Activated CD4-positive, alpha-beta T cell treated with anti-CD3 and anti-CD28 coated beads for 24 hours (primary cell): ENCODE measurements at places on chromosomes 1 and 21.

- DNase-seq, result no peak
Measured at GRCh38 chr21:28294051-28294450, 698.6 kb downstream of the LTN1 start.

GRCh38 chr1:198088360-198089071 lies 68.3 kb upstream of the NEK7 start:
- DNase-seq, result no peak

DNA sequence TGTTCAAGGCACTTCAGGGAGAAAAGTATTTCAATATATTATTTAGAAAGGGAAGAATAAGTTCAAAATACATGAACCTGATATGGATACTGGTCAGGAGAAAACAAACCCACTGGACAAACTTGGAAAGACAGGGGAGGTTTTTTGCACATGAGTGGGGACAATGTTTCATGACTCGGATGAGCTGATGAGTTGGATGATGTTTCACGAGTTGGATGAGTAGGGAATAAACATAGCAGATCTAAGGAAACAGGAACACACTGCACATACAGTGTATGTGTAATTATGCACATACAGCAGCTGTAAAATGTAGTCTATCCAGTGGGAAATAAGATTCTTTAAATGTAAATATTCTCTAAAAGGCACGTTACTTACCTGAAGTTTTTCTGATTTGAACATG lies 682.9 kb upstream of the ADAMTS5 start:
- no peak for DNase-seq

DNA sequence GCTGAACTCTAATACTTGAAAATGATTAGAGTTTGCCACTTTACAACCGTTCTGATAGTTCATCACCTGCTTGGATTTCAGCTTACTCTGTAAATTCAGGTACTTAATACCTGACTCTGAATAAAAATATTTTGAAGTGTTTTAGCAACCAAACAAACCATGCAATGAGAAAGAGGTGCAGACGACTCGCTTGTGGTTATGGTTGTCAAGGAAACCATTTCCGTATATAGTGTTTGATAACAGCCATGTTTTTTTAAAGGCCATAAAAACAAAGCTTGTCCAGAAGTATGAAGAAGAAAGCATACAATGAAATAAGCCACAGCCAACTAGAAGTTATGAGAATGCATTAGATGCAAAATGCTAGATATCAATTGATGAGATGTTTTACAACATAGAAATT lies 167.2 kb upstream of the HMCN1 start:
- no peak for DNase-seq

DNA sequence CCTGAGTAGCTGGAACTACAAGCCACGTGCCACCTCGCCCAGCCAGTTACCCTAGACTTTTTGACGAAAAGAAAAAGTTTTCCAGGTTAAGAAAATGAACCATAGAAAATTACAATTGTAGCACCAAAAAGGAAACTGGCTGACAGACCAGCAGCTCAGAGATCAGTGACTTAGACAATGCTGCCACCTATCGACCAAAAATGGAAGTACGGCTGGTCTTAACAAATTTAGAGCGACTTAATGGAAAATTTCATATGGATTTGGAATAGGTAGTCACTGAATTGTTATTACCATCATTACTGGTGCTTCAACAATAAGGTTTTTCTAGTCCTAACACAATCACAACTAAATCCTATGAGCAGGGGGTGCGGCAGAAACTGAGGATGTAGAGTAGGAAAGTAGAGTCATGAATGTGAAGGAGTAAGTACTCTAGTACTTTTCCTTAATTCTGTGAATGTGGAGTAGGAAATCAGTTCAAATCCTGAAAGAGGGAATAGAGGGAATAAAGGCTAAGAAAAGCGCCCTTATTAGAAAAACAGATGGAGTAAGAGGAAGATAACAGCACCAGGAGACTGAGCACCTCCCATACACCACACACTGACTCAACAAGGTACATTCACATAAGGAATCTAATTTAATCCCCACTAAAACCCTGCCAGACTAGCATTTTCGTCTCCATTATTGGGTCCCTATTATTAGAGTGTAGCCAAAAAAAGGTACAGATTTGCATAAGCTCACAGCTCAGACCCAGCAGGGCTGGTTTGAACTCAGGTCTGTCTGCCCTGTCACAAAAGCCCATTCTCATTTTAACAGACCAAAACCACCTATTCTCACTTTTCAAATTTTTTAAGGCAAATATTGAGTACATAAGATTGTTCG lies 37.9 kb upstream of the MGST3 start:
- peak; percentile 77 for DNase-seq

DNA sequence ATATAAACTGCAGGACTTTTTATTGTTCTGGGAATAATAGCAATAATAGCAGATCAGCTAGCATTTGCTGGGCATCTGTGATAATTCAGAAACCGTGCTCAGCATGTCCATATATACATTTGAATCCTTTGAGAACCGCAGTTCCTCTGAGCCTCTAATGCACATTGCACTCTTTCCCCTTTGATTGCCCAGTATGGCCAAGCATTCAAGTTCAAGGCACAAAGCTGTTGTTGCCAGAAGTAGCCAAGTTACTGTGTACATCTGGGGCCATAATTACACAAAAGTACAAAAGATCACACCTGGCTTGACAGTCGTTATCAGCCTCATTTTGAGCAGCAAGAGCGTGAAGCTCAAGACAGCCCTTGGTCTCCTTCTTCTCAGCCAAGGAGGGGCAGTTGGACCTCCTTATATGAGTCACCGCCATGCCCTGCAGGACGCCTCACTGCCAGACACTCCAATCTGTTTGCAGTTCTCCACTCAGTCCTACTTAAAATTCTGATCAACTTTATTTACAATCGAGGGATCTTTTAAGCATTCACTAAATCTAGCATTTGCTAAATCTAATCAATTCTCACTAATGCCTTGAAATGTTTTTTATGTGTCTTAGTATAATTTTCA lies 216.0 kb downstream of the SLC35F3 start:
- DNase-seq, result no peak

GRCh38 chr1:91889717-91890459 lies 3.9 kb upstream of the TGFBR3 start:
- DNase-seq, result no peak

DNA sequence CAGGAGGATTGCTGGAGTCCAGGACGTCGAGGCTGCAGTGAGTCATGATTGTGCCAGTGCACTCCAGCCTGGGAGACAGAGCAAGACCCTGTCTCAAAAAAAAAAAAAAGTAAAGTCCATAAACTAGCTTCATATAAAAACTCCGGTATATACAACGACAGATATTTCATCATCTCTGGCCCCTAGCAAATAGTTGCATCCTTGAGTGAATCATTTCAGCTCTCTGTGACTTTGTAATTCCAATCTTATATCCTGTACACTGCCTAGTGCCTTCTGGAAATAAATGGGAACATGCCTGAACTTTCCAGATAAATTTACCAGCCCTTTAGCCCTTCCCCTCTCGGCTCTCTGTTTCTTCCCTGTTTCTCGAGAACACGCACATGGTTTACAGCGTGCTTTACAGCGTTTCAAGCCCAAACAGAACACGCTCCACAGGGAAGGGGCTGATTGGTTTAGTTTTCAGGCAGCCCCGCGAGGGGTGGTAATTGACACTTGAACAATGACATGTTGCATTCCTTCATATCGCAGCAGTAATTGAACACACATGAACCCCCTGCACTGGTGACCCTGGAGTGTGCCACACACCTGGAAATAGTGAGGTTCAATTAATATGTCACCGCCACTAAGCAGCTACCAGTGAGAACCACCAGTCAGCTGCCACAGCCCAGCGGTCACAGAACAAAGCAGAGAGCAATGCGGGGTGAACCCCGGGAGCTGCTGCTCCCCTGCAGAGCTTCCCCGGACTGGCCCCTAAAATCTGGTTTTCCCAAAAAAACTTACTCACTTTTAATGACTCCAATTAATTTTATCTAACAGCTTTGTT lies 35.7 kb upstream of the SIM2 start:
- DNase-seq, result no peak

- no peak for DNase-seq
Measured at GRCh38 chr1:23563755-23564374, 4.6 kb upstream of the ID3 start.

DNA sequence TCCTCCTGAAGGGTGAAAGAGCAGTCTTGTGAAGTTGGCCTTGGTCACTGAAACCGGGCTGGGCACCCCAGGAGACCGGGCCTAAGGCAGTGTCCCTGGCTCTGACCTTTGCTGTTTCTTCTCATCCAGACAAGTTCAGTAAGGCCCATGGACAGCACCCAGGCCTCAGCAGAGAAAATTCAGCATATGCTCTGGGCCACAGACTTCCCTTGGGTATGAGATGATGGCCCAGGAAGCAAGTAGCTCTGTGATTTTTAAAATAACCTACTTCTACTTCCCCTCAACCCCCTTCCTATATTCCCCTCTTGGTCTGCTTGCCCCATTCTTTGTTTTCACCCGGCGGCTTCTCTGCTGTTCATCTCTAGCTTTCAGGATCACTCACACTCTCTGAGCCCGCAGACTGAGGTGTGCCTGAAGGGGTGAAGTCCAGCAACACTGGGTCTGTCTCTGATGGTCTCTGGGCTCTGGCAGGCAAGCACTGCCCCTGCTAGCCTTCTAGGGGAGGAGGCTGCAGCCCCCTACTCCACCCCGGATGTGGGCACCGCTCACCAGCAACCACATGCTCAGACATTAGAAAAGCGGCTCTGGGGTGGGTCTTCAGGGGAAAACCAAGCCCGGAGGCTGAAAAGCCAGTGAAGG lies 2.9 kb upstream of the GPR25 start:
- no peak for DNase-seq

- DNase-seq, result no peak
Measured at GRCh38 chr21:42238185-42238934, 19.4 kb downstream of the ABCG1 start.

DNA sequence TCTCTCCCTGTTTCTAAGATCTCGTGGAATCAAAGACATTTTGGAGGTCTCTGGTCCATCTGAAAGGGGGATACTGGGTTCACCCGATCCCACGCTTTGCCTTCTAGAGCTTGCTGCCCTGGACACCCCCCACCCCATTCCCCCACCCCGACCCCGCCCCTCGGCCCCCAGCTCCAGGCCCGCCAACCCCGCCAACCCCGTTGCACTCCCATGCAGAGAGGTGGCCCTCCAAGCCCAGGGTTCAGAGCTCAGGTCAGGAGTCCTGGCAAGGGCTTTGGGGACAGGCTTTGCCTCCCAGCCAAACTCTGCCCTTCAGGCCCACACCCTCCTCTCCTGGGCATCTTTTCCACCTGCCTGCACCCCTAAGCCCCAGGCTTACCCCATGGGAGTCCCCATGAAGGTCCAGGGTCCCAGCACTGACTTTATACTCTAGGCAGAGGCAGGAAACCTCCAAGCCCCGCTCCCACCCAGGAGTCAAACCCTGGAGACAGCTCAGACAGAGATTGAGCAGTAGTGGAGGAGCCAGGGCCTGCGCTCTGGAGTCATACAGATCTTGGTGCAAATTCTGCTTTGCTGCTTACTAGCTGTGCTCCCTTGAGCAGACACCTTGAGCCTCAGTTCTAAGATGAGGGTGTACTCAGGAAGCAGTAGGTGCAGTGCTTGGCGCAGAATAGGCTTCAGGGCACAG lies 155.9 kb downstream of the FOXD2 start:
- DNase-seq, result no peak

- no peak for DNase-seq
Measured at GRCh38 chr1:106600626-106601025, 455.8 kb upstream of the PRMT6 start.

- no peak for DNase-seq
Measured at GRCh38 chr1:117592155-117592554, 13.7 kb upstream of the TENT5C start.

DNA sequence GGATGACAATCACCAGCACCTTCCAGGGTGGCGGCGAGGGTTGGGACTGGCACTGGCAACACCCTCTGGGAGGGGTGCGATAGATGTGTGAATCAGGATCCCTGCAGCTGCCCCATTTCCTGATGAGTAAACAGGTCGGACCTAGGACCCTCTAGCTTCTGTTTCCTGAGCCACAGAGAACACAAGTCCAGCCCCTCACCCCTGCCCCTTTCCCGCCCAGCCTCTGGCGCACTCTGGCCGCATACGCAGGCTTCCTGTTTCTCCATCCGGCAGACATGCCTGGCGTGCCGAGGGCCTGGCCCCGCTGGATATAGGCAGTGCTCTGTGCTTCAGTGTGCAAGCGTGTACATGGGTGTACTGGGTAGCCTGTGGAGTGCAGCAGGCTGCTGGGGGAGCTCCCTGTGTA lies 4.6 kb downstream of the PEAR1 start:
- DNase-seq, result no peak

- no peak for DNase-seq
Measured at GRCh38 chr1:214143006-214143992, 137.7 kb upstream of the SMYD2 start.

DNA sequence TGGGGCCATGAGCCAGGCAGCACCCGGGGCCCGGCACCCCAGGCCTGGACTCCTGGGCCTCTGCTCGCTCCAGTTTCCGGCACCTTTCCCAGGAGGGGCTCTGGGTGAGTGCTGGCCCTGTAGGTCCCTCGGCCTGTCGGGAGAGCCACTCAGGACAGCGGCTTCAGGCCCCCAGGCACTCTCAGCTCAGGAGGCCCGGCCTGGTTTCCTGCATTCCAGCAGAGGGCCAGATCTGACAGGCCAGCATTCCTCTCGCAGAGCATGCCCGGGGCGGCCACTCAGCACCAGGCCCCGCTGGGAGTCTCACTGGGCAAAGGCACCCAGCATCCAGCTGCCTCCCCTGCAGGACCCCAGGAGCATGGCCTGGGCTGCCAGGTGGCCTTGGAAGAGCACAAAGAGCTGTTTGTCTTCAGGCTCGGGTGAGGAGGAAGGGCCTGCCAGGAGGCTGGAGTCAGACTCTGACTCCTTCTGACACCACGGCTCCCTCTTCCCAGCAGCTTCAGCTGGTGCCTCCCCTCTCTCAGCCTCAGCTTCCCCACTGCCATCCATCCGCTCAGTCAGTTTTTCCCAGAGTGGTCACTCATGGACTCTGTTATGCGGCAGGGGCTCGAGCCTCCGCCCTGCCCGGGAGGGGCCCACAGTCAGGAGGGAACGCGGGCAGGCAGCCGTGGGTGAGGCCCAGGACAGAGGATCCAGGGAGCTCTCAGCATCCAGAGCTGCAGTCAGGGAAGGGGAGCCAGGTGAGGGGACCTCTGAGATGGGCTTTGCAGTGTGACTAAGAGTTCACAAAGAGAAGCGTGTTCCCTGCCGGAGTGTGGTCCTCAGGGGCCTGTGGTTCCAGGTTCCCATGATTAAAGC lies 51.7 kb downstream of the WNT9A start:
- DNase-seq, result no peak

DNA sequence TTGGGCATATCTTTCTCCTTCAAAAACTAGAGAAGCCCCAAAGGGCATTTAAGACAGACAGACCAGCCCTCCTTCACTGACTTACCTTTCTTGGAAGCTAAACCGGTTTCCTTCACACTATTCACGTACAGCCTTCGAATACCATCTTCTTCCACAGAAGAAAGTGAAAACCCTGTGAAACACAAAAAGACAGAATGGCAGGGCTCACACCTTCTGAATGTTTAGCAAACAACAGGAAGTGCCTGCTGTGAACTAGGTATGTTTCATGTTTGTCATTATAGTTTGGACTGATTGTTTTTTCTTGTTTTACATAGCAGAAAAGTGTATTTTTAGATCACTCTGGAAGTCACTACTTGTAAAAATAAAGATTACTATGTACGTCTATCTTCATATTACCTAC lies 148.6 kb upstream of the KRTAP19-8 start:
- no peak for DNase-seq

- no peak for DNase-seq
Measured at GRCh38 chr1:21242846-21243245, 47.4 kb downstream of the ECE1 start.

GRCh38 chr1:76868916-76869315 lies 1.6 kb downstream of the ST6GALNAC5 start:
- no peak for DNase-seq
